ENCODE measurements at places on chromosomes 2 and 18.
A peak's percentile ranks its signal among the peaks of the same experiment; 100 is the strongest.

- DNase-seq, result no peak
- no peaks in the 10 kb centered on the region for H3K27me3 ChIP-seq
- no peaks in the 10 kb centered on the region for H3K36me3 ChIP-seq
- no peak overlapping the region for H3K27ac ChIP-seq
- no peak overlapping the region for H3K4me3 ChIP-seq
Measured at GRCh38 chr2:118992740-118993391, 50.9 kb downstream of the MARCO start.

DNA sequence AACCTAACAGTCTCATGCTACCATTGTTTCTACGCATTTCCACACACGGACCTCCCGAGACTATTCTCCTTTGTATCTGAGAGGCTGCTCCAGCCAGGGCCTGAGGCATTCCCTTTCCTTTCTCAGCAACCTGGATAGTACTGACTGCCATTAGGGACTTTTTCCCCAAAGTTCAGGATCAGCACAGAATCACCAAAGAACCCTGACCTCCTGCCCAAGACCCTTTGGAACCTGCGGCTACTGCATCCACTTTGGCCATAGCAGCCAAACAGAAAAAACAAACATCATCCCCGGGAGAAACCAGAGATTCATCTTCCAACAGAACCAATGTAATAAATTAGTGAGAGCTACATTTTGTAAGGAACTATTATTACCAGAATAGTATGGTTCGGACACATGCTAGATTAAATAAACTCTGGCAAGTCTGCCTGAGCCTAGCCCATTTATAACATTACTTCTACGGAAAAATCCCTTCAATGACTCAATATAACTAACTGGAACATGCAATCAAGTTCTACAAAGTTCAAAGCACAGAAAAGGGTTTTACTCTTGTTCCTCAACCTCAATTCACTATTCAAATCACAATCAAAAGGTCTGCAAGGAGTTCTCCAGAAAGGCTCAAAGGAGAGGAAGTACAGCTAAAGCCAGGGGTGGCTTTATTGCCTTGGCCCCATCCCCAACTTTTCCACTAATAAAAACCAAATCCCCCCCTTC lies 51.8 kb downstream of the LPIN2 start:
- H3K27ac ChIP-seq, result peak overlapping the region; percentile 99
- H3K4me1 ChIP-seq, result peaks cover 71% of the 10 kb centered on the region
- DNase-seq, result no peak
- H3K27me3 ChIP-seq, result no peaks in the 10 kb centered on the region
- peaks cover 44% of the 10 kb centered on the region for H3K36me3 ChIP-seq

- H3K4me1 ChIP-seq, result peaks cover 2% of the 10 kb centered on the region
- no peaks in the 10 kb centered on the region for H3K27me3 ChIP-seq
- H3K4me3 ChIP-seq, result no peak overlapping the region
Measured at GRCh38 chr2:121189661-121190381, 95.2 kb downstream of the TFCP2L1 start.

DNA sequence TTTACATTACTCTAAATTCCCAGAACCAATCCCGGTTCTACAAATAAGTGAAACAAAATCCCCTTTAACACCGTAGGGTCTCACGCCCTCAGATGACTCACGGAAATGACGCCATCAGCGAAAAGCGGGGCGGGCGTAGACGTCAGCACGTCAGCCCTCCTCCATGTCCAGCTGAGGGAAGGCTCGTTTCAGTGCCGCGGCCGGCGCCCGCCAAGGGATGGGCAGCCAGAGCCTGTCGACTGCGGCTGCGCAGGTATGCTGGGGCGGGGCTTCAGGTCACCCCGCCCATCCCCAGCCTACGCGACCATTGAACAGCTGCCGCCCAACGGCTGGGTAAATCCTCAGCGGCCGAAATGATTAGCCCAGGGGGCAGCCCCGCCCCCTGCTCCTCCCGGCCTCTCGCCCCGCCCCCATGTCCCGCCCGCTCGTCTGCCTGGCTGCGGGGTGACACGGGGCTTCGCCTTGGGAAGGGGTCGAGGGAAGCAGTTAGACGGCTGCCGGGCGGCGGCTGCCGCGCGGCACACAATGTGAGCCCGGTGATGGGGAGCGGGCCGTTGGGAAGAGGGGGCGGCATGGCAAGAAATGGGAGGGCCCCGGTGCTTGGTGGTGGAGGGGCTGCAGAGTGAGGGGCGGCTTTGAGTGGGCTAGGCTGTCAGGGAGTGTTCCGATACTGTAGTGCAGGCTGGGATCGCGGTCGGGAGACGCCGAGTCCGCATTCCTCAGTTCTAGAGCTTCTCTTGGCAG lies at the start of gene NBEAL1:
Gene NBEAL1, plus strand, starts transcription at position 420 of the 744 bp plus-strand sequence. CDS start 1,510 bp downstream, outside the sequence.
- H3K27me3 ChIP-seq, result peaks cover 15% of the 10 kb centered on the region
- peaks cover 31% of the 10 kb centered on the region for H3K4me1 ChIP-seq
- H3K36me3 ChIP-seq, result peaks cover 2% of the 10 kb centered on the region
- peak within 1 kb of the TSS; percentile 98 for H3K4me3 ChIP-seq

GRCh38 chr2:29209551-29209950 lies 94.3 kb downstream of the CLIP4 start:
- H3K4me1 ChIP-seq, result peaks cover 2% of the 10 kb centered on the region
- no peak overlapping the region for H3K4me3 ChIP-seq
- H3K36me3 ChIP-seq, result no peaks in the 10 kb centered on the region
- no peak for DNase-seq
- H3K27ac ChIP-seq, result no peak overlapping the region
- H3K27me3 ChIP-seq, result no peaks in the 10 kb centered on the region

DNA sequence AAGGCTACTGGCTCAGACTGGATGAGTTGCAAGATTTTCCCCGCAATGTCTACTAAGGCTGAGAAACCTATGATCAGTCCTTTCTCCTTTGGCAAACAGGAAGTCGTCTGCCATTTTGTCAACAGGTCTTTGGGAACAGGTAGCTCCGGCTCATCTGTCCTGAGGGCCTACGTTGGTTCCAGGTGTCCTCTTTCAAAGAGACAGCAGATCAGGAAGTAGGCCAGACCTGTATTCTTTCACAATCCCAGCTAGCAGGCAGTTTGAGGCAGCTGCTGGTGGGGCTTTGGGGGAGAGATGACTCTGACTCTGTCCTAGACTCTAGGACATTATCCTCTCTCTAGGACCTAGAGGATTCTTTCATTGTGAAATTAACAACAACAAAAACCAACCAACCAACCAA lies 98.6 kb downstream of the ACTR2 start:
- no peaks in the 10 kb centered on the region for H3K36me3 ChIP-seq
- no peak overlapping the region for H3K27ac ChIP-seq
- H3K4me3 ChIP-seq, result no peak overlapping the region
- no peaks in the 10 kb centered on the region for H3K4me1 ChIP-seq
- DNase-seq, result no peak

GRCh38 chr2:216317831-216318520 lies 54.3 kb downstream of the MARCHF4 start:
- peaks cover 15% of the 10 kb centered on the region for H3K27me3 ChIP-seq
- no peak overlapping the region for H3K4me3 ChIP-seq
- no peak overlapping the region for H3K27ac ChIP-seq
- no peaks in the 10 kb centered on the region for H3K4me1 ChIP-seq
- no peak for DNase-seq

DNA sequence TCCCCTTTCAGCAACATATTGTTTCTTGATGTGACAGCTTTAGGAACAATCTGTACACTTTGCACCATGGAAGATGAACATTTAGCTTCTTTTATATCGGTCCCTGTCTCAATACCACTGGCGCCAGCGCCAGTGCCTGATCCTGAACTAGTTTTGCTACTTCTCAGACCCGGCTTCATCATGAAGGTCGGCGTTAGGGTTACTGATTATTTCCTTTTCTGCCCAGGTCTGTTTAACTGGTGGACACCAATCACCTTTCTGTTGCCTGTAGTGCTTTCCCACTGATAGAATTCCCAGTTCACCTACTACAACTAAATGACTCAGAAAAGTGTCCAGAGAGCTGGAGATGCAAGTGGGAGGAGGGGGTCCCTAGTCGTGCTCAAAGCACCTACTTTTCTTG lies 99.5 kb downstream of the MYCN start:
- H3K27me3 ChIP-seq, result no peaks in the 10 kb centered on the region
- no peak for DNase-seq
- H3K4me1 ChIP-seq, result no peaks in the 10 kb centered on the region
- H3K27ac ChIP-seq, result no peak overlapping the region
- no peaks in the 10 kb centered on the region for H3K36me3 ChIP-seq

GRCh38 chr2:8598295-8599165 lies 83.3 kb upstream of the ID2 start:
- no peak overlapping the region for H3K27ac ChIP-seq
- peaks cover 7% of the 10 kb centered on the region for H3K4me1 ChIP-seq
- no peaks in the 10 kb centered on the region for H3K36me3 ChIP-seq
- no peak for DNase-seq

GRCh38 chr2:222000326-222000725 lies 298.5 kb downstream of the PAX3 start:
- H3K27me3 ChIP-seq, result no peaks in the 10 kb centered on the region
- no peak overlapping the region for H3K27ac ChIP-seq
- no peak overlapping the region for H3K4me3 ChIP-seq
- no peaks in the 10 kb centered on the region for H3K4me1 ChIP-seq
- DNase-seq, result no peak
- H3K36me3 ChIP-seq, result no peaks in the 10 kb centered on the region

GRCh38 chr2:221283896-221284545 lies 288.1 kb downstream of the EPHA4 start:
- H3K36me3 ChIP-seq, result no peaks in the 10 kb centered on the region
- H3K27ac ChIP-seq, result no peak overlapping the region

- H3K27ac ChIP-seq, result no peak overlapping the region
- H3K27me3 ChIP-seq, result peaks cover 6% of the 10 kb centered on the region
- no peaks in the 10 kb centered on the region for H3K36me3 ChIP-seq
- no peaks in the 10 kb centered on the region for H3K4me1 ChIP-seq
- no peak overlapping the region for H3K4me3 ChIP-seq
- no peak for DNase-seq
Measured at GRCh38 chr18:46459789-46460455, 197.1 kb downstream of the LOXHD1 start.

GRCh38 chr2:45712570-45712969 lies 61.1 kb downstream of the PRKCE start:
- H3K27ac ChIP-seq, result no peak overlapping the region
- H3K36me3 ChIP-seq, result peaks cover 9% of the 10 kb centered on the region
- no peak overlapping the region for H3K4me3 ChIP-seq
- no peaks in the 10 kb centered on the region for H3K27me3 ChIP-seq
- no peaks in the 10 kb centered on the region for H3K4me1 ChIP-seq
- no peak for DNase-seq

- no peak overlapping the region for H3K4me3 ChIP-seq
- H3K27ac ChIP-seq, result peak overlapping the region; percentile 99
- H3K27me3 ChIP-seq, result peaks cover 7% of the 10 kb centered on the region
- peaks cover 11% of the 10 kb centered on the region for H3K4me1 ChIP-seq
Measured at GRCh38 chr2:189440644-189440946, 679 bp upstream of the WDR75 start.

DNA sequence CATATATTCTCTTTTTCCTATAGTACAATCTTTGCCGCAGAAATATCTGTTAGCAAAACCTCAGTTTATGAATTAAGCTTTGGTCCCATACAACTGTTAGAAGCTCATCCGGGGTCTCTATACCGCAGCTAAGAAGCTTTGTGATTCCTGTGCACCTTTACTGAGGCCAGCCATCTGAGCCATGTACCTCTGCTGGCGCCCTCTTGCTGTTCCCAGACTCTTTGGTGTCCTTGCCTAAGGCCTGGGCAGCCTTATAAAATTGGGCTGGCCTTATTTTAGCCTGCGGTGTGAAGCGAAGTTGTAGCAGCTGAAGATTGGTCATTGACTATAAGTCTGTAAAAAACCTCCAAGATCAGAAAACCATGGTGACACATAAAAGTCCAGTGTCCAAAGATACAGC lies 1135.1 kb upstream of the CHAC2 start:
- no peaks in the 10 kb centered on the region for H3K27me3 ChIP-seq
- H3K4me3 ChIP-seq, result no peak overlapping the region
- no peaks in the 10 kb centered on the region for H3K4me1 ChIP-seq
- H3K36me3 ChIP-seq, result no peaks in the 10 kb centered on the region

GRCh38 chr2:125386074-125386473 lies 1269.9 kb upstream of the GYPC start:
- no peak overlapping the region for H3K27ac ChIP-seq
- DNase-seq, result no peak
- no peaks in the 10 kb centered on the region for H3K27me3 ChIP-seq
- no peaks in the 10 kb centered on the region for H3K4me1 ChIP-seq

DNA sequence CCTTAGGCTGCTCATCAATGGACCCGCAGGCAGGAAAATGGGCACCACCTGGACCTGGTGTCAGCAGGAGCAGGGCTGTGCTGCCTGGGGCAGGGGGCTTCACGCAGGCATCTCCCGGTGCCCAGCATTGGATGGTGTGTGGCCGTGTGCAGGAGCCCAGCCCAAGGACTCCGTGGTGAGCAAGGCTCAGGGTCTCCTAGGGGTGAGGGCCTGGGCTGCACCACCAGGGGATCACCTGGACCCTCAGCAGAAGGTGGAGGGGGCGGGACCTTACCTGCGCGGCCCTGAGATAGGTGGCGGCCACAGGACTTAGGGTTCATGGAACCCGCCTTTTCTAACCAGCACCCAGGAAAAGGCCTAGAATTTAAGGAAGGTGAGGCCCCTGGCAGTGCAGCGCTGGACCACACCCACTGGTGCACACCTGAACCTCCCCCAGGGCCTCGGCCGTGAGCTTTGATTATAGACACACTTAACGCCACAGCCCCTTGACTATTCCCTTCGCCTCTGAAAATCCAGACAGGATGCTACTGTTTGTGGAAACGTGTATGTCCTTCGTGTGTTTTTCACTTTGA lies 89.0 kb downstream of the TMEM18 start:
- no peaks in the 10 kb centered on the region for H3K36me3 ChIP-seq
- peaks cover 24% of the 10 kb centered on the region for H3K27me3 ChIP-seq
- no peak overlapping the region for H3K4me3 ChIP-seq
- H3K27ac ChIP-seq, result no peak overlapping the region
- H3K4me1 ChIP-seq, result peaks cover 9% of the 10 kb centered on the region

DNA sequence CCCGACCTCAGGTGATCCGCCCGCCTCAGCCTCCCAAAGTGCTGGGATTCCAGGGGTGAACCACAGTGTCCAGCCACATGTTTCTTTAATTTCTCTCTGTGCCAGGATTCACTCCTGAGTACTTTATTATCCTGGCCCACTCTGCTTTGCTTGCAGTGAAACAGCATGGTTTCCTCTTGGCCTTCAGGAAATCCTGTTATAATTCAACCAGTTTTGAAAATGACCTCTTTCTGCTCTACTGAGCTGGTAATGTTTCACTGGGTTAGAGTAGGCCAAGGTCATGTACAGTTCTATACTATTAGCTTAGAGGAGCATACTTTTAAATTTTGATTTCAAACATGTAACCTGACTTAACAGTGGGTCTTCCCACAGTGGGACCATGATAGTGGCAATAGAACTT lies 90.6 kb upstream of the PELI1 start:
- peaks cover 8% of the 10 kb centered on the region for H3K4me1 ChIP-seq
- DNase-seq, result no peak
- peaks cover 2% of the 10 kb centered on the region for H3K36me3 ChIP-seq
- no peak overlapping the region for H3K27ac ChIP-seq
- no peak overlapping the region for H3K4me3 ChIP-seq
- peaks cover 6% of the 10 kb centered on the region for H3K27me3 ChIP-seq

- peak overlapping the region; percentile 23 for H3K27ac ChIP-seq
- H3K4me1 ChIP-seq, result peaks cover 10% of the 10 kb centered on the region
Measured at GRCh38 chr2:42492691-42493467, 903 bp downstream of the KCNG3 start.

GRCh38 chr2:47639467-47639866 lies 143.5 kb upstream of the MSH6 start:
- H3K4me3 ChIP-seq, result no peak overlapping the region
- no peaks in the 10 kb centered on the region for H3K36me3 ChIP-seq
- no peak overlapping the region for H3K27ac ChIP-seq
- peaks cover 4% of the 10 kb centered on the region for H3K27me3 ChIP-seq
- no peaks in the 10 kb centered on the region for H3K4me1 ChIP-seq

GRCh38 chr2:56382466-56382865 lies 198.7 kb downstream of the CCDC85A start:
- no peak overlapping the region for H3K27ac ChIP-seq
- H3K27me3 ChIP-seq, result no peaks in the 10 kb centered on the region
- H3K4me3 ChIP-seq, result no peak overlapping the region
- no peak for DNase-seq
- H3K36me3 ChIP-seq, result no peaks in the 10 kb centered on the region
- H3K4me1 ChIP-seq, result no peaks in the 10 kb centered on the region

All from activated CD4-positive, alpha-beta T cell treated with anti-CD3 and anti-CD28 coated beads, Interleukin-2, amount 10 ng/mL, durations not matched to agents 24 days and 14 days (primary cell).